ENCODE measurements at places on chromosomes 3 and 15.

GRCh38 chr15:99556011-99556410 lies 9.8 kb upstream of the MEF2A start:
- DNase-seq: no peak

DNA sequence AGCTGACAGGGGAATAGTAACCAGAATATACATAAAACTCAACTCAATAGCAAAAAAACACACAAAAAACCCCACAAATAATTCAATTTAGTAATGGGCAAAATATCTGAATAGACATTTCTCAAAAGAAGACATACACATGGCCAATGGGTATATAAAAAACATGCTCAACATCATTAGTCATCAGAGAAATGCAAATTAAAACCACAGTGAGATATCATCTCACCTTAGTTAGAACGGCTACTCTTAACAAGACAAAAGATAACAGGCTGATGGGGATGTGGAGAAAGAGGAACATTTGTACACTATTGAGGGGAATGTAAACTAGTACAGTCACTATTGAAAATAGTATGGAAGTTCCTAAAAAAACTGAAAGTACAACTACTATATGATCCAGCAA lies 678.6 kb downstream of the MECOM start:
- no peak for DNase-seq

GRCh38 chr3:5016211-5017161 lies 37.2 kb downstream of the BHLHE40 start:
- DNase-seq: peak; percentile 40

- DNase-seq: no peak
Measured at GRCh38 chr3:98977520-98977919, 76.0 kb upstream of the DCBLD2 start.

DNA sequence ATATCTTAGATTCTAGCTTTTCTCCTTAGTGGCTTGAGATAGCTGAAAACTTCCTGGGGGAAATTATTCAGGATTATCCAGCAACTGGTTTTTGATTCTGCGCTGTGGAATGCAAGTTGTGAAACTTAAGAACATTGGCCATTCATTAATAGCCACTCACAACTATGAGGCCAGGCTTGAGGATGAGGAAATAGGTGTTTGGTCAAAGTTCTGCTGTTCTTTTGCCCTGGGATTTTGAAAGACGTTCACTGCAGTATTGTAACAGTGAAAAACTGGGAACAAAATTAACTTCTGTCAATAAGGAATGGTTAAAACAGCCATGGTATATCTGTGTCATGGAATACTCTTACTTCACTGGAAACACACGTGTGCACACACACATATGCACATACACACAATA lies 44.1 kb downstream of the CTXND1 start:
- DNase-seq: no peak

- no peak for DNase-seq
Measured at GRCh38 chr15:89067751-89068150, 20.5 kb upstream of the ABHD2 start.

- no peak for DNase-seq
Measured at GRCh38 chr15:83115410-83115809, 8.0 kb downstream of the TM6SF1 start.

- DNase-seq: no peak
Measured at GRCh38 chr3:112777811-112778210, 68.9 kb downstream of the CD200R1L start.

DNA sequence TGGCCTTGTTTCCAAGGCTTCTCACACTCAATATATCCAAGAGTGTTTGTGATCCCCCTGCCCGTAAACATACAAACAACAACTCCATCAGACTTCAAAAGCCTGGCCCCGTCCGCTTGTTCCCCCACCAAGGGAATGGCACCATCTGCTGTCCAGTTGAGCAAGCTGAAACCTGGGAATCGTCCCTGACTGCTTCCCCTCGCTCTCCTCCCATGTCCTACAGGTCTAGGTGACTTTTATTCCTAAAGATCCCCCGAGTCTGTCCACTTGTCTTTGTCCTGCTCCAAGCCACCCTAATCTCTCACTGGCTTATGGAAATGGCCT lies 27.9 kb upstream of the FAM174B start:
- no peak for DNase-seq

- no peak for DNase-seq
Measured at GRCh38 chr3:143731320-143731719, 116.9 kb downstream of the SLC9A9 start.

- DNase-seq: peak; percentile 60
Measured at GRCh38 chr3:143674100-143674968, 173.9 kb downstream of the SLC9A9 start.

DNA sequence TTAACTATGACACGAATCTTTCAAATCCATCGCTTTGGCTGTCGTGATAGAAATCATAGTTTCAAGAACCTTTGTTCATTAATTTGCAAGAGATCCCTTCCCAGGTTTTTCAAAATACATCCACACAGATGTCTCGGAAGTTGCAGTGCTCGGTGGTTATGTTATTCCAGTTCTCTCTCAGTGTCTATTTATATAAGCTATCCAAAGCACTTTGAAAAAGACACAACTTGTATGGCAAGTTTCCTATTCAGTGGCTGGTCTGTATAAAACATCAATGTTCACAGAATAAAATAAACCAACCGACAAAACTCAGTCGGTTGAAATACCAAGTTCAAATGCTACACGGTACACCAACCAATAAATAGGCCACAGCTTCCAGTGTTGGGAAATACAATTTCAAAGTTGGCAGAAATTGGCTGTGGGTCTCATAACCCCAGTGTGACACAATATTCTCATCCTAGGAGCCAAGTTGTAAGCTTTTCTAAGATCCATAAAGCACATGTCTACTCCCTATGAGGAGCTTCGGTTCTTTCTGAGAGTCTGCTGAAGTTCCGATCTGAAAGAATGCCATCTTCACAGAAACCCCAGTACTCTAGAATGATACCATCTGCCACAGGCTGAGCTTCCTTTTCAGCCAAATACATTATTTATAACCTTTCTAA lies 23.7 kb downstream of the SATB1 start:
- DNase-seq: no peak

GRCh38 chr15:89113296-89114024 lies 25.2 kb downstream of the ABHD2 start:
- DNase-seq: no peak

GRCh38 chr15:64344651-64345294 lies 11.2 kb downstream of the CSNK1G1 start:
- no peak for DNase-seq

DNA sequence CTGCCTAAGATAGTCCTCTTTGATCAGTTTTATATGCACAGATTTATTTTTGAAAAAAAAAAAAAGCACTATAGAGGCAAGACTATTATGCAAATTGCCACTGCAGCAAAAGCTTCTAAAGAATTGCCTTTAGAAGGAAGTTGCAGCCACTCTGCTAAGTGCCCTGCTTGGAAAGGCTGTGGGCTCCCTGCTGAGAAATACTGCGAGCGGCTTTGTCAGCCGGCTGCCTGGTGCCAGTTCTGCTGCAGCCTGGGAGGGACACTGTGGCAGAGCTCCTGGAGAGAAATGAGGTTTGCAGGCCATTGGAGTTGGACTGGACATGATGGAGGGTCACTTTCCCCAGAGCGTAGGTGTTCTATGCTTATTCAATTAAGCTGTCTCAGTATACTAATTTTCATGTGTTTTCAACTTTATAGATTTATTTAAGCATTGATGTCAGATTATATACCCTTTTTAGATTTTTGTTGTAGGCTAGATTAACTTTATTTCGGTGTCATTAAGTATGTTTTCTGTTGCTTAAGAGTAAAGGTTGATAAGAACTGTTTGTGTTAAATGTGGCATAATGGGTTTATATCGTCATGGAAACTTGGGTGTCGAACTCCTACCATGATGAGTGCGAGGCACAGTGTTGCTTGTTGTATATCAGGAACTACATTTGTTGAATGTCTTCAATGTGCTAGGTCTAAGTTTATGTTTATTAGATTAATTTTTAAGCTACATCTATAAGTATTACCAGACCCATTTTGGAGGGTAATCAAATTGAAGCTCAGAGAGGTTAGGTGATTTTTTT lies 6.6 kb downstream of the MAP2K5 start:
- DNase-seq: no peak

- no peak for DNase-seq
Measured at GRCh38 chr3:19765954-19766353, 168.1 kb downstream of the EFHB start.

GRCh38 chr3:185149591-185149990 lies 3.3 kb downstream of the C3orf70 start:
- DNase-seq: no peak

DNA sequence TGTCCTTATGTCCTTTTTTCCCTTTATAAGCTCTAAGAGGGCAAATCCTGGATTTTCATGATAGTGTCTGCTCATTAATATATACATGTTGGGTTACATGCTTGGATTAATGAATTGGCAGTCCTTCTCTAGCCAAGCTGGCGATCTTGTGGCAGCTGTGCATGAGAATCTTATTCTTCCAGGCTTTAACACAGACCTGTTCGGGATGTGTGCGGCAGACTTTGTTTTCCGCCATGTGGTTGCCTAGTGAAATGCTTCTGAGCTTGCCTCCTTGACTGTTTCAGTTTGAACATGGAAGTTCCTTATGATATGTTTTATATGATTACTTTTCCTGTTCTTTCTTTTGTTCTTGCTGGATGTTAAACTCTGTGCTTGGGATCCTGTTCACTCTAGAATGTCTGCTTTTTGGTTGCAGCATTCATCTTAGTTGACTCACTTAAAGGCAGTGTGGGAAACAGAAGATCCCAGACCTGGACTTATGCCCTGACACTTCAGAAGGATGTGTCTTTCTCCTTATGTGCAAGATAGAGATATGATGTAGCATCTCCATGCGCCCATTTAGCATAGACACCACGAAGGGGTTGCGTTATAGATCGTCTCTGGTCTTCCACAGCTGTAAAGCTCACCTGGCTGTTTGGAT lies 7.2 kb downstream of the CHCHD6 start:
- no peak for DNase-seq

DNA sequence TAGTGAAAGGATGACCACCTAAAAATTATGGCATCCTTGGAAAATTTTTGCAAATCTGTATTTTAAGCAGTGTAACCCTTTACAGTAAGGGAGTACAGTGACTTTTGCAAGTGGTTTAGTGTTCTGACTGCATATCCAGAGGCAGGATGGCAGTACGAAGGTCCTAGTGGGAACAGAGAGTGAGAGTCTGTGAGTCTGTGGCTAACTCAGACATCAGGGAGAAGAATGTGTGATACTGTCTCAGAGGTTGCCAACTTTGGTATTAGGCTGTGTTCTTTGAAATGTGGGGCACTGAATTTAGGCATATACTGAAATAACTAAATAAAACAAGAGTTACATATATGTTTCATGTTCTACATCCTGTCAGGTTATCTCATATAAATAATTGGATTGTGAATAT lies 25.7 kb downstream of the PRKCI start:
- no peak for DNase-seq

DNA sequence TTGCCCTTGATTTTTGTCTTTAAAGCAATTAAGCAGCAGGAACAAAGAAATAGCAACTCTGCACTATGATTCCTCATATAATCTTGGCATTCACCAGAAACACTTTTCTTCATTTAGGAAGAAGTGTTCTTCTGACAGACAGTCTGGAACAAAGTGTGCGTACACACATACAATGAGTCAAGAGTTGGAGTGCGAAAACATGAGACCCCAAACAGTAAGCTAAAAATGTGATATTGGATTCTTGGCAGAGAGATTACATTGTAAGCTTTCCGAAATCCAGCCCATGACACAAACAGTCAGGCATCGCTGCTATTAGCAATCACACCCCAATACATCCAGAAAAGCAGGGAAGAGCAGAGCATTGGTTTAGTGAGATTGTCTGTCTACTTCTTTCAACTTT lies 306.7 kb upstream of the TBC1D5 start:
- DNase-seq: no peak

DNA sequence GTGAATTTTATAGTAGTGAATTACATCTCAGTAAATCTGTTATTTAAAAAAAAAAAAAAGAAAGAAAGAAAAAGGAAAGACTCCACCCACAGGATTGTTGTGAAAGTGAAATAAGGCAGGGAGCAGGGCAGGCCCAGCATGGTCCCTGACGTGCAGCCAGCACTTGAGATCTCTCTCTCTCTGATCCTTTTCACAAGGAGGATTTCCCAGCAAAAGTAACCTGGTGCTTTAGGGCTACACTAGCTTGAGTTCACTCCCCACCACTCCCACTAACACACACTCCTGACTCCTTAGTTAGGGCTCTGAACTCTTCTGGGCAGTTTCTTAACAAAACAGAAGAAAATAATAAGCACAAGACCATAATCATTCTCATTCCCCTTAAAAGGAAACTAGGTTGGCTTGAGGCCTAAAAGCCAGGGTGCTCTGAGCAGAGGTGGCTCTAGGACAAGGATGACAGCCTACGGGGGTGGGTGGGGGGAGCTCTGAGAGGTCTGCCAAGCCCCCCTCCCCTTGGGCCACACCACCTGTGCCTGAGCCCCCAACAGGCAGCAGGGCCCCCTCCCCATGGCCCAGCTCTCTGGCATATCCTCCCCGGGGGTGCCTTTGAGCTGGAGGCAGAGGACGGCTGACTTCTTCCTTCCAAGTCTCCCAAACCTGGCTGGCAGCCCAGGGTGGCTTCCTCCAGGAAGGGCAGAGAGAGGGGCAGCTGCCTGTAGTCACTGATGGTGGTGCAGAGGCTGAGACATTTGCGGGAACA lies 856 bp downstream of the TMEM40 start:
- DNase-seq: no peak

GRCh38 chr3:108959017-108959416 lies 5.3 kb upstream of the GUCA1C start:
- DNase-seq: no peak

DNA sequence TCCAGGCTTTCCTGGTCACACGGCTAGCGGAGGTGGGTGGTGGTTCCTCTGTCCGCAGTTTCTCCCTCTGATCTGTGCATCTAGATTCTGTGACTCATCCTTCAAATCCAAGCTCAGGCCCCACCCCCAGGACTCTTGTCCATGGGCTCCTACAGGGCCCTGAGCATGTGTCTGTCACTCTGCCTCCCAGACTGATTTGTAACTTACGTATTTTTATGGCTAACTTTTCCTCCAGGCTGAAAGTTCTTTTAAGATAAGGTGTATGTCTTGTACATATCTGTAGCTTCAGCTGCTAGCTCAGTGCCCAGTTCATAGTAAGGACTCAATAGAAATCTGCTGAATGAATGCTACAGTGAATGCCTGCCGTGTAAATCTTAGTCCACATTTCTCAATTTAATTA lies 8.0 kb downstream of the ESYT3 start:
- DNase-seq: no peak

- no peak for DNase-seq
Measured at GRCh38 chr3:133827136-133827535, 21.5 kb downstream of the SRPRB start.

DNA sequence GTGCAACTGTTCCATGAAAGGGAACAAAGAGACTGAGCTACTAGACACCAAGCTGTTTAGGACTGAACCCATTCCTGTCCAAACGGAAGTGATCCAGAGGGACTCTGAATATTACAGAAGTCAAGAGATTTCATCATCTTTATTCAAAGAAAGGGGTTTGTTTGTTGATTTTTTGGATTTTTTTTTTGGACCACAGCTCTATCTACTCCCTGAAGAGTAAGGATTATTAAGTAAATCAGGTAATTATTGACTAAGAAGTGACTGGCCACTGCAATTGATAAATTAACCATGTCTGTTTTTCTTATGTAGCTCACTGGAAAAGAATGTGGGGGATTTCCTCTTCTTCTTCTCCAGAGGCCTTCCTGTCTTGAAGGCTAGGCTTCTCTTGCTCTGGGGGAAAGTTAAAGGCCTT lies 146.6 kb upstream of the TPM1 start:
- DNase-seq: no peak

Measured in effector CD4-positive, alpha-beta T cell (primary cell).